ENCODE measurements at places on chromosomes 12 and 14.

DNA sequence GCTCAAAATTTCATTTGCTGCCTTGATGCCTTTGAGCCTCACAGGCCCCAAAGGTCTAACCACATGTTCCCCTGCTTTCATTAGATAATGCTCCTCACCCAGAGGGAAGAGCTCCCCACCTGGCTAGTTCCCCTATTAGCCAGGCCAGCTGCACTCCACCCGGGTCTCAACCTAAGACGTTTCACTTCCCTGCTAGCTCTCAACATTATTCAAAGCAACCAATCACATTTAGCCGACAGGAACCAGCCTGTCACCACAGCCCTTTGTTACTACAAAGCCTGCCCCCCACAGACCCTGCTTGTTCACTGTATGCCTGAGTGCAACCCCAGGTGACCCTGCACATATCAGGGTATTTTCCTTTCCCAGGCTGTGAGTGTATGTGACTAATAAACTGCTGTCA is 78.6 kb downstream of the SLC15A5 start:
- DNase-seq, result no peak

DNA sequence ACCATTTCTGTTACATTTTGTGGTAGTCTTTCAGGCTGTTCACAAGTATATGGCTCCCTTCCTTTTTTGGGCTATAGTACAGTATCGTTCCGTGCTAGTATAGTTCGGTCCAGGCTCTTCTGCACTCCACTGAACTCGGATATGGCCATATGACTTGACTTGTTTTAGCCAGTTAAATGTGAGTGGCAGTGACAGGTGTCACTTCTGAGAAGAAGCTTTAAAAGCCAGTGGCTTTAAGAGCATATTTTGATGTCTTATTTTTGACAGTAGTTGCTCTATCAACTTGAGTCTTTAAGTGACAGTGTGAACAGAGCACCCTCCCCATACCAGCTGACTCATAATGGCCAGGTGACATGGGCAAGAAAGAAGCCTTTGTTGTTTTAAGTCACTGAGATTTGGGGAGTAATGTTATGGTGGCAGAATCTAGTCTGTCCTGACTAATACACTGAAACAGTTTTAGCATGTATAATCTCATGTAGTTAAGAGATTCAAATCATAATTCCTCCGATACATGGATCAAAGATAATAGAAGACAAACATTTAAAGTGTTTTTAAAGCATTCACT is 64.6 kb downstream of the ANO4 start:
- DNase-seq, result no peak

GRCh38 chr14:80077262-80077661 is 134.0 kb downstream of the DIO2 start:
- no peak for DNase-seq

- DNase-seq, result no peak
Observed at GRCh38 chr14:41607966-41608663, 1.4 kb downstream of the LRFN5 start.
